ENCODE measurements at places on chromosomes 2 and 18.

- DNase-seq = no peak
Observed at GRCh38 chr2:43379494-43379893, 153.1 kb upstream of the ZFP36L2 start.

GRCh38 chr2:85591563-85591962 is 4.0 kb upstream of the RNF181 start:
- no peak for DNase-seq

GRCh38 chr2:236254001-236254400 is 10.2 kb downstream of the ASB18 start:
- no peak for DNase-seq

DNA sequence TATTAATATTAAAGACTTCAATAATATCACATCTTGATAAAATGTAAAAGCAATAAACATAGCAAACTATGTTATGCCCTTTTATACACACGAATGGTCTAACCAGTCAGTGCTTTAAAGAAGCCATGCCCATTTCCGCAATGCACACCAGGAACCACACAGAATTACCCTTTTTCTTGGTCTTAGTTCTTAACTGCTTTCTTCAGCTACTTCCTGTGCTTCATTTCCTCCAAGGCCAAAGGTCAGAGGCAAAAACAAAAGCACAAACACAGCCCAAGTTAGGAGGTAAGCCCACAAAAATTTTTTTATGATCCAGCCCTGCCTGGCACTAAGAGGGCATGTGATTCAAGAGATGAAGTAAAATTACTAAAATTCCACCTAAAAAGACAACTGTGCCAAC is 267.2 kb downstream of the FBXO15 start:
- no peak for DNase-seq

- DNase-seq = no peak
Observed at GRCh38 chr2:177921726-177922125, 150.9 kb downstream of the PDE11A start.

DNA sequence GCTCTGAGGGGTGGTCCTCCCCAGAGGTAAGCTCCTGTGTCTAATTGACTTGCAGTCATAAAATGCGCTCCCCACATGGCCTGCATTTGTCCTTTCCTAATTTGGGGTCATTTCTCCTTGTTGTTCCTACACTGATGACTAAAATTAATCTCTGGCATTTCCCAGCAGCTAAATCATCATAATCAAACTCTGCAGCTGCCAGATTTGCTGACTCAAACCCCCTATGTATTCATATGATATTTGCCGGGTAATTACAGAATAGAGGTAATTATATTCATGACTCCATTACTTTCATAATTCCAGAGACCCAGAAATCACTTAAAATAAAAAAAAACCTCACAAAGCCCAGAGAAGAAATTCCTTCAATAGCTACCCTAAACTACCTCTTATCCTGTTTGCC is 331.4 kb upstream of the KLHL29 start:
- DNase-seq = no peak

GRCh38 chr2:8564475-8564874 is 117.4 kb upstream of the ID2 start:
- DNase-seq = no peak

GRCh38 chr18:57437766-57438671 is 2.8 kb downstream of the ONECUT2 start:
- DNase-seq = peak; percentile 36

- no peak for DNase-seq
Observed at GRCh38 chr2:75646090-75646582, 447 bp upstream of the MRPL19 start.

- DNase-seq = no peak
Observed at GRCh38 chr18:41687138-41687537, 267.9 kb upstream of the PIK3C3 start.

DNA sequence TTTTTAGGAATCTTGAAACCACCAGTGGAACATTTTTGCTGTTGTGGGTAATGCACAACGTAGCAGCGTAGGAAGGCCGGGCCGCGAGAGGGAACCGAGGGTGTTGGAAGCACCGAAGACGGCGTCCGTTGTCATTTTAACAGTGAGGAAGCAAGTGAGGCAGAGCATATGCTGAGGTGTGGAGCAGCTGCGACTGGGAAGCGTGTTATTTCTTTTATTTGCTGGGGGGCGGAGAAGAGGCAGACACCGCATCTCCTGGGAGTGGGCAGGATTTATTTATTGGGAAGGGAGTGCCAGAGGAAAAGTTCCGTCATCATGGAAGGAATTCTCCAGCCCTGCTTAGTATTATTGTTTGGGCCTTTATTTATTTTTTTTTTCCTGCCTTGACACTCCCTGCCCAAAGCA is 232.8 kb downstream of the KLHL29 start:
- DNase-seq = no peak

DNA sequence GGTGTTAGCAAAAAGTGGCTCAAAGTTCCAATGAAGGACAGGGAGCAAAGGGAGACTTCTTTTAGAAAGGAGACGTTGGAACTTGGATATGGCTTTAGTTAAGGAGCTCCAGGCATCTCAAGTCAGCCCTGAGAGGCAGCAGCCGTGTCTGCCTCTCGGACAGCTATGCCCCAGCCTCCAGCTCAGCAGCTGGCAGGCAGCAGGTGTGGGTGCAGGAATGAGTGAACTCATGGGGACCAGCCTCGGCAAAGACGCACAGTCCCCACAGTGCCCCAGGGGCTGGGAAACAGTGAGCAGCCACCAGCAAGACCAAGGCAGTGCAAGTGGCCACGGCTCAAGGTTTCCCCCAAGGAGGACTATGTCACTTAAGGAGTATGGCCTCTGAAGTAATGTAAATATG is 1.6 kb upstream of the LRRFIP1 start:
- DNase-seq = no peak

DNA sequence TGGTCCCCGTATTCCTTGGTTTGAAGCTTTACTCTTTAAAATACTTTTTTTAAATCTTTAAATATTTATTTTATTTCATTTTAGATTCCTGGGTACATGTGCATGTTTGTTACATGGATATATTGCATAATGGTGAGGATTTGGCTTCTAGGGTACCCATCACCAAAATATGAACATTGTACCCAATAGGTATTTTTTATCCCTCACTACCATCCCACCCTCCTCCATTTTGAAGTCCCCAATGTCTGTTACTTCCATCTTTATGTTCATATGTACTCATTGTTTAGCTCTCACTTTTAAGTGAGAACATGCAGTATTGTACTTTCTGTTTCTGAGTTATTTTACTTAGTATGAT is 59.5 kb upstream of the IL1RL1 start:
- DNase-seq = no peak

- DNase-seq = no peak
Observed at GRCh38 chr2:241009191-241009590, 10.8 kb downstream of the SNED1 start.

DNA sequence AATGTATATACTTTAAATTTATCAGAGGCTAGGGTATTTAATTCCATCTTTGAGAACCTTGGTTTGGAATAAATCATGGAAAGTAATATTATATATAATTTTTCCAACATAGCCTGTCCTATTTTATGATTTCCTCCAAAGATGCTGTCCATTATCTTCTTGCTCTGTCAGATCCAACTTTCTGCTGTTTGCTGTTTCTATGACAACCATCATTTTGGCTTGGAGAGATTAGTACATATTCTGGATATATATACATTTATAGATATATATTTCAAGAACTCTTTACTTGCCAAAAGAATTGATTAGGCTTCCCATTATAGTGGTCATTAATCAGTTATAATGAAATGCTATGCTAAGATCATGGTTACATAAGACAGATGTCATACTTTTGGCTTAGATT is 31.3 kb downstream of the CSRNP3 start:
- no peak for DNase-seq

GRCh38 chr2:169089182-169089581 is 19.8 kb downstream of the DHRS9 start:
- DNase-seq = no peak

- peak; percentile 7 for DNase-seq
Observed at GRCh38 chr18:32289483-32290075, 99.7 kb downstream of the MEP1B start.

GRCh38 chr2:20487392-20488174 is 40.7 kb downstream of the RHOB start:
- no peak for DNase-seq

DNA sequence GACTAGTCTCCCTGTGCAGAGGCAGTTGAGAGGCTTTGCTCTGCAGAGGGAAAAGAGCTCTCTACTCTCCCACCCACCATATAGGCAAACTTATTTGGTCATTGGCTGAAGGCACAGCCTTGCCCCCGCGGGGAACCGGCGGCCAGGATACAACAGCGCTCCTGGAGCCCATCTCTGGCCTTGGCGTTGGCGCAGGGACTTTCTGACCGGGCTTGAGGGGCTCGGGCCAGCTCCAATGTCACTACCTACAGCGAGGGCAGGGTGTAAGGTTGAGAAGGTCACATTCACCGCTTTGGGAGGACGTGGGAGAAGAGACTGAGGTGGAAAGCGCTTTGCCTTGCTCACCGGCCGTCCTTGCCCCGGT is 2.2 kb downstream of the ONECUT2 start:
- no peak for DNase-seq

- DNase-seq = no peak
Observed at GRCh38 chr2:180646756-180647155, 333.6 kb upstream of the UBE2E3 start.

DNA sequence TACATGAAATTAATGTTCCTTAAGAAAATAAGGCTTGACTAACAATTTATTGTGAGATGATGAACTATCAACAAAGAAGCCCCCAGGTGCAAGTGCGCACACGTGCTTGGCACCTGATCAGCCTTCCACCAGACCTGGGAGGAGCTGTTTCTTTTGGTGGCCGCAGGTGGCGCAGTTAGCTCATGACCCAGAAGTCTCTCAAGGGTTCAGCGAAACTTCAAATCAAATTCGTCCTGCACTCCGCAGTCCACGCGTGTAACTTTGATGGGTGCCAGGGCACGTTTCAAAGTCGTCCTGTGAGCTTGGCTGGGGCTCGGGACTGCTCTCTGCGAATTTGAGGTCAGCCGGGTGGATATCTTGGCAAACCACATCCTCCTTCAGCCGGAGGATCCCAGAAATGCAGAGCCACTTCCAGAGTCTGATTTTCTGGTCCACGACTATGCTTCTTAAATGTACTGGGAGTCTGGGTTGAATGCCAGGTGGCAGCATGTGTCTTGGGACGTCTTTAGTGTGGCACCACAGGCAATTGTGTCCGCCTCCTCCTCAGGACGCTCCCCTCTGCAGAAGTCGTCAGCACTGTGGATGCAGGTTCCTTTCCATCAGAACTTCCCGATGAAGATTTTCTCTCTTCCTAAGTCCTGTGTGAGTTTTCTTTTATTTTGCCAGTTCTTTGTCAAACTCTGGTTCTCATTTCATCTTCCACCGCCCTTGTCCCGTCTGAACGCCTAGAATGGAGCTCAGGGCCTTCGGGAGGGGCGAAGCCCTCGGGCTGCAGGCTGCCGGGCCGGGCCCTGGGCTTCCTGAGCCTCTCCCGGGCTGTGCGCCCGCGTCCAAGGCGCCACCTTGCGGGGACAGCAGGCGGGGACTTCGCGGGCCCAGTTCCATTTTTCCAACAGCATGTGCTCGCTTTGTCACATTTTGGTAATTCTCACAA is 61.3 kb upstream of the RAPGEF4 start:
- DNase-seq = no peak

DNA sequence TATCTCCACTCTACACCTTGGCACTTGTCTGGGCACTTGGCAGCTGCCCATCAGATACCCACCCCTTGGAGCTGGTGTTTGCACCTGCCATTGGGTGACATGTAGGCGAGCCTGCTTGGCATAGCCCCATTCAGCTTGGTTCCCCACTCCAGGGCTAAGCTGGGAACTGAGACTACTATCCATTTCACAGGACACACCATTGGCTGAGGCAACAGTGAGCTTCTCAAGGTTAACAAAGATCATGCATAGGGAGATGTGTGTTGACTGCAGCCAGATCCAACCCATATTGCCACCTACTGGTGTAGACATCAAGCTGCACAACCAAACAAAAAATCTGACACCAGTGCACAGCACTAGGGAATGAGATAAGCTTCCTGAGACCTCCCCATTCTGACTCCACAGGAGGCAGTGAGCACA is 1389.8 kb upstream of the TMEFF2 start:
- DNase-seq = no peak

GRCh38 chr2:189576396-189576795 is 4.2 kb downstream of the SLC40A1 start:
- DNase-seq = peak; percentile 75

DNA sequence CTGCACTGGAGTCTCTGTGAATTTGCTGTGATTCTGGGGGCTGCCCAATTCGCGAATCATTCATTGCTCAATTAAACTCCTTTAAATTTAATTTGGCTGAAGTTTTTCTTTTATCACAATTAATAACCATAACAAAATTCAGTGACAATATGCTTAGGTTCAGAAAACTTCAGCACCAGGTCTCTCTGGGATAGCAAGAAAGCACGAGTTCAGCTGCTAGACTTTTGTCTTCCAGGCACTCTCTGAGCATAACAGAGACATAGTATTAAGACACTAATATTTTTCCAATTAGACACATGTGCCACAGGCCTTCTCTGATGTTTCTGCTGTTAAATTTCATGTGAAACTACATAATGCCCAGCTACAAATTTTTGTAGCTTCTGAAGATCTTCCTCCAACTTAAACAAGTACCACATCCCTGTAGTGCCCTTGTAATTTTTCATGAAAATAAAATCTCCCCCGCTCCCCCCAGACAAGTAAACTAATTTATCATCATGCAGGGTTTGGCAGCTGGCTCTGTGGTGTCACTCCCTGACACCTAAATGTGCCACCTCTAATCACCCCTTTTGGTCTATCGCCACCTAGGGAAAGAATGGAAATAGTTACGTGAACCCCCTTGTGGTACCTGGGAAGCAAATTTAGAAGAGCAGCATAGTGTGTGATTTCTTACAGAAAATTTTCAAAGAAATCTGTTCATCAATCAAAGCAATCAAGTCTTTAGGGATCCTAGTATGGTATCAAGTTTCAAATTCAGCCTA is 94.1 kb downstream of the CSRNP3 start:
- DNase-seq = no peak

DNA sequence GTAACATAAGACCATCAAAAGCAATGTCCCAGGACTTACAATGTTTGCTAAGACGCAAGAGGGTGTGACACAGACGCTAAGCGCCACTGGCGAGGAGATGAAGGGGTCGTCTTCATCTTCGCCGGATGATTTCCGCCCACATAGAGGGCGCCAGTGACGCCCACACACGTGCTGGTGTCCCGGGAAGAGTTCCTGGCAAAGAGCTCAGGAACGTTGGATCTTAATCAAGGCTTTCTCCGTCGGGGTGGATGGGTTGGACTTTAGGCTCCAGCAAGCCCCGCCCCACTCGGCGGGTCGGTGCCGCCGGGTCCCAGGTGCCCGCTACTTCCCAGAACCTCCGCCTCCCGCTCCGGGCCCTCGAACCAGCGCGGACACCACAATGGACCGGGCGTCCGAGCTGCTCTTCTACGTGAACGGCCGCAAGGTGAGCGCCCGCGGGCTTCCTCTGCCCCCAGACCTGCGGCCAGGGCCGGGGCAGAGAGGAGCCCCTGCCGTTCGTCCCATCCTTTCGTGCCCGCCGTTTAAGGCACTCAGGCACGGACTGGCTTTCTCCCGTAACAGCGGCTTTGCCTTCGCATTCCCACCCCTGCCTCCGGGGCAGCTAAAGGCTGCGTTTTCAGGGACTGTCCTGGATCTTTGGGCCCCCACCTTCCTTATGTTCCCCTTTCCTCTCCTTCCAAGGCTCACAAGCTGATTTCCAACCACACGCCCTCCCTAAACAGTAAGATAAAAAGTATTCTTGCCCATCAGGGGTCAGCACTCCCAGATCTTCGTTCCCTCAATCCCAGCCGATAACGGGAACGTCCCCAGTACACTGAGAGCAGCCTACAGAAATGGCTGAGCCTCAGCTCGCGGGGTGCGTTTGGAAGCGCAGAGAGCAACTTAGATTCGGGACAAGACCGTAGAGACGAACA is at the start of gene AOX1:
TSS of gene AOX1 (plus strand) at position 285 of the 914 bp plus-strand sequence. CDS start at position 380, 95 bp downstream.
- no peak for DNase-seq

Measured in HL-60 (cell line).